Fibroblast of skin of scalp (primary cell): ENCODE measurements at places on chromosomes 16 and 17.

DNA sequence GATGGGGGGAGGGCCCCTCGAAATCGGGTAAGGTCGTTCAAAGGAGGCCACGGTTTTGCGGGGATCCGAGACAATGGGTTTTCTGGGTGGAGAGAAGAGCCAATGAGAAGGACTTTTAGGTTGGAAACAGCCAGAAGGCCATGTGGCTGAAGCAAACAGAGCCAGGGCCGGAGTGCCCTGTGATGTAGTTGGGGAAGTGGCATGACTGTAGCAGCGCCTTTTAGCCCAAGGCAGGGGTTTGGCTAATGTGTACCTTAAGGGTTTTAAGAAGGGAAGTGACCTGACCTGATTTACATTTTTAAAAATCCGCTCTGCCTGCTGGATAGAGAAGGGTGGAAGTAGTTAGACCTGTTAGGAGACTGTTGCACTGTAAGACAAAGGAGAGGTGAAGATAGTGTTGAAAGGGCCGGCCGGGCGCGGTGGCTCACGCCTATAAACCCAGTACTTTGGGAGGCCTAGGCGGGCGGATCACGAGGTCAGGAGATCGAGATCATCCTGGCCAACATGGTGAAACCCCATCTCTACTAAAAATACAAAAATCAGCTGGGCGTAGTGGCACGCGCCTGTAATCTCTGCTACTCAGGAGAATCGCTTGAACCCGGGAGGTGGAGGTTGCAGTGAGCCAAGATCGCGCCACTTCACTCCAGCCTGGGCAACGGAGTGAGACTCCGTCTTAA is 1.0 kb downstream of the LYRM1 start:
- peak; percentile 34 for DNase-seq

- no peak for DNase-seq
Measured at GRCh38 chr17:57257195-57257894, 1.0 kb downstream of the MSI2 start.

DNA sequence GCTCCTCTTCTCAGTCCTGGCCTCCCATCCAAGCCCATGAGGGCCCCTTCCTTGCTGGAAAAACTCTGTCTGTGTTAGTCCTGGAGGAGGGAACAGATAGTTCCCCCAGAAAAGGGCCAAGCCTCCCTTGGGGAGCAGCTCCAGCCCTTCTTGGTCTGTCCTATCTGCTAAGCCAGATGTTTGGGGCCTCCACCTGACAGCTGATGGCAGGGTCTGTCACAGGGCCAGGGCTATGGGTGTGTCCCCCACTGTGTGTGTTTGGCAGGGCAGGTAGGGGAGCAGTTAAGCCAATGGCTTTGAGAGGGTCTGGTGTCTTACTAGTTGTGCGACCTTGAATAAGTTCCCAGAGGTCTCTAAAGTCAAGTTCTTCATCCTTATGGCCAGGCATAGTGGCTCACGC is 13.6 kb upstream of the SLC4A1 start:
- DNase-seq = no peak

DNA sequence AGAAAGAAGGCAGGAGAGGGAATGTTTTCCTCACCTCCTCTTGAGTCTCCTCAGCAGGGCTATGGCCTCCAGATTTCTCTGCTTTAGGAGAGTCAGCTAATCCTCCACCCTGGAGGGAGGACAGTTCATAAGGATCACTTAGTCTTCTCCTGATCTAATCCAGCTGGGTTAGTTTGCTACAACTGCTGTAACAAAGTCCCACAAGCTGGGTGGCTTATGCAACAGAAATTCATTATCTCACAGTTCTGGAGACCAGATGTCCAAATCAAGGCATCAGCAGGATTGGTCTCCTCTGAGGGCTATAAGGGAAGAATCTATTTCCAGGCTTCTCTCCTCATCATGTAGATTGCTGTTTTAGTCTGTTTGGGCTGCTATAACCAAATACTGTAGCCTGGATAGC is 40.6 kb upstream of the XYLT1 start:
- DNase-seq = peak; percentile 88

GRCh38 chr17:27651411-27652345 is 20.7 kb downstream of the LGALS9 start:
- peak; percentile 38 for DNase-seq

DNA sequence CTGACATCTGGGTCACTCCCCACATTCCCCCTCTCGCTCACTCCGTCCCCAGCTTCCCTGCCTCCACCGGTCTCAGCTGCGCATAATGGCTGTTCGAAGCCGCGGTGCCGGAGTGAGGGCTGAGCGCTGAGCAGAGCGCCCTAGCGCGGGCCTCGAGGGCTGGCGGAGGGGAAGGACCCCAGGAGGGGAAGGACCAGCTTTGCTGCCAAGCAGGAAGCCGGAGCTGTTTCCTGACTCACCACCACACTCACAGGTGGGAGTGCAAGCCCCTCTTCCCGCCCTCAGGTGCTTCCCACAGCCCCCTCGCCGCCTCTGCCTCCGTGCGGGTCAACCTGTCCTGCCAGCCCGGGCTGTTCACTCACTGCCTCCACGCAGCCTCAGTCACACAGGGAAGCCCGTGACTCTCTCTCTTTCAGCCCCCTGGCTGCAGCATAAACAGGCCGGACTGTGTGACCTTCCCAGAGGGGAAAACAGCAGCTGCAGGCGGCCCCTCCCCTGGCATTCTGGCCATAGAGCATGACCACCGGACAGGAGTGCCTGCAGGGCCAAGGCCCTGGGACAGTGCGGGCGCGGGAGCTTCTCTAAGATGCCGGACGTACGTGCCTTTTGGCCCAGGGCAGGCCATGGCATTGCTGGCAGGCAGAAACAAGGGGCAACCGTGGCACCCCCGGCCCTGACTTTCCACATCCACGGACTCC is 23.7 kb downstream of the SLC43A2 start:
- DNase-seq = no peak

- no peak for DNase-seq
Measured at GRCh38 chr17:12287953-12288352, 267.3 kb downstream of the MAP2K4 start.

- DNase-seq = no peak
Measured at GRCh38 chr17:66715076-66715675, 119.7 kb upstream of the CACNG5 start.
